ENCODE measurements at places on chromosomes 5 and 9.

GRCh38 chr5:97629276-97629675, 446.2 kb upstream of the RIOK2 start:
- DNase-seq: no peak

DNA sequence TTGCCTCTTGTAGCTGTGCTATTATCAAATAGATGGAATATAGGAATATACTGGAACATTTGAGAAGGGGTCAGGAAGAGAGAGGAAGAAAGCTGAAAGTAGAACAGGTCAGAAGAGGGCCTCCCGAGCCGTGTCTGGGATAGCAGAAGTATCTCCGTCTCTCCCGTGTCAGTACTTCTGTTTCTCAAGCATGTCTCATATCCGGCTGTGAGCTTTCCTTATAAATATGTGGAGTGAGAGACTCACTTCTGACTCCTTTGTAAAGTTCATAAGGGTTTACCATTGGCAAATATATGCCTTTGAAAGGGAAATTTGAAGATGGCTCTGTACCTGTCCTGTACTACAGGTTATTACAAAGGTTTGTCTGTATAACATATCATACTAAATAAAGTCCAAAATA, 50.3 kb downstream of the MOCS2 start:
- no peak for DNase-seq

GRCh38 chr9:78562021-78562420, 265.1 kb downstream of the PSAT1 start:
- no peak for DNase-seq

DNA sequence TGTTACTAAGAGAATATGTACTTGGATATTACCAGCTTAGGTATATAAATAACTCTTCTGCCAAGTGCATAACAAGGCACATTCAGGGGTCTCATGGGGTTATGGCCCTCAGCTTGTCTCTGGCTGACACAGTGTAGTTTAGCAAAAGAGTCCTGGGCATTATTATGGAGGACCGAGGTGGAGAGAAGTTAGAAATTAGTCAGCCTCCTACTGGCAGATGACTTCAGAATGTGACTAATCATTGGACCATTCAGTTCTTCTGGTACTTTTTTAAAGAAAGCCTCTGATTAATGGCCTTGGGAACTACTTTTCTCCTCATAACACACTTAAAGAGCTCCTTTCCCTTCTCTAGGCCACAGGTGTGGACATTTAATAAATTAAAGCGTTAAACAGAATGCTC, 178.9 kb downstream of the SH3GL2 start:
- no peak for DNase-seq

DNA sequence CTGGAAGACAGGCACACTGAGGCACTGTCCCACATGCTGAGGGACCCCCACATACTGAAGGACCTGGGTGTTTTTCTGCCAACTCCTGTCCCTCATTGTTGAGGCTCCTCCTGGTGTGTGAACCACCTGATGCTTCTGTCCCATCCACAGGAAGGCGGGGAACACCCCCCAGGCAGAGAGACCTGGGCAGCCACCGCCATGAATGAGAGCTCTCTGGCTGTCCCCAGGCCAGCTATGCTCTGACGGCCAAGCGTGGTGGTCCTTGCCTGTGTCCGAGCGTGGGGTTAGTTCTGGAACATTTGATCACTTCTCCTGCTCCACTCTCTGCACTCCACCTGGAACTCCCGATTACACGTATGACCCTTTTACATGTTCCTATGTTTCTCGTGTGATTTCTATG, 11.9 kb upstream of the LRRC14B start:
- DNase-seq: no peak

GRCh38 chr5:99644822-99645221, 716.0 kb upstream of the CHD1 start:
- no peak for DNase-seq

- DNase-seq: no peak
These were observed 973 bp downstream of the PLPPR1 start for GRCh38 chr9:101029315-101030085.

DNA sequence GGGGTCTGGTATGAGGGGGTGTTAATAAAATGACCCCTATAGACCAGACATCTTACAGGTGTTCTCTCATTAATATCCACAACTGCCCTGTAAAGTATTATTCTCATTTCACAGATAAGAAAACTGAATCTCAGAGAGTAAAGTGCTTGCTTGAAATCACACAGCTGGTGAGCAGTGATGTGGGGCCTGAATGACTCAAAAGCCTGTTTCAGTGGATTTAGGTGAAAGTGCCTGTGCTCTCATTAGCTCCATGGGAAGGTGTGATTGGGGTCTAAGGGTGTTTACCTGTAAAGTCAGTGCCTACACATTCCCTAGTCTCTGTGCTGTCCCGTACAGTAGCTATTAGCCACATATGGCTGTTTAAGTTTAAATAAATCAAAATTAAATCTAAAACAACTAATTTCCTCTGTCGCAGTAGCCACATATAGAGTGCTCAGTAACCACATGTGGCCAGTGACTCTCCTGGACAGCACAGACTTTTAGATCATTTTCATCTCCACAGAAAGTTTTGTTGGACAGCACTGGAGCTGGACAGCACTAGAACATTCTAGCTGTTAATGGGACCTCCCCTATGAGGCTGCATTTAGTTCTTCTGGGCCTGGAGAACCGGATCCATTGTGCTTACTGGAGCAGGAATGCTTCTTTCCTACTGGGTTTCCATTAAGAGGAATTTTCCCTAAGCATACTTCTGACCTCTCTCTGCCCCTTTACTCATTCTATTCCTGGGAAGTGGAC, 52.5 kb upstream of the SEMA6A start:
- no peak for DNase-seq

DNA sequence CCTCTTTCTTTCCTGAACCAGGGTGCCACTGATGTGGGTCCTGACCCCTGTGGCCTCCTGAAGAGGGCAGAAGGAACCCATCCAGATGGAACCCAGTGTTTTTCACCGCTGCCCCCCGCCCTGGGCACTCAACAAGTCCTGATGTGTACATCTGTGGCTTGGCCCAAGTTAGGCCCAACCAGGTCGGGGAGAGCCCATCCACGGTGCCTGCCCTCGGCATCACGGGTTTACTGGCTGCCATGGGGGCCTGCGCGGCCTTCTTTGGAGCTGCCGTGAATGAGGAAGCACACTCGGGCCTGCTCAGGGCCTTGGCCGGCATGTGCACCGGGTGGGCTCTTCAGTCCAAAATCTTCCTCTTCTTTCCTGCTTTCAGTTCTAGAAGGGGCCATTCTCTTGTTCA, 5.8 kb downstream of the ECSCR start:
- no peak for DNase-seq

DNA sequence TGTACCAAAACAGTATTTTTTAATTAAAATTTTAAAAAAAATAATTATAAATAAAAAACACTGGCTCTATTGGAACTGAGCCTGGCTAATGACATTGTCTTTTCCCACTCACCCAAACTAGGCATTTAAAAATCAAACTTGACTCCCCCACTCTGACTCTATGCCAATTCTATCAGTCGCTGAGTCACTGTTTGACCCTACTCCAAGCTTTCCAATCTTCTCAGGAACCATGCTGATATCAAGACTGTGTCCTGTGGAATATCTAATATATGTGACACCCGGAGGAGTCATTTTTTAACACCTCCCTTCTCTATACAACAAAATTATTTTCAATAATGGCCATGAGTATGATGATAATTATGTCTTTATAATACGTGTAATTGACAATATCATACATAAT, 171.6 kb upstream of the RASEF start:
- no peak for DNase-seq

- no peak for DNase-seq
These were observed 176.1 kb downstream of the ATPSCKMT start for GRCh38 chr5:10073441-10074104.

- DNase-seq: peak; percentile 0
These were observed 25.8 kb downstream of the CDC25C start for GRCh38 chr5:138305797-138306196.

GRCh38 chr5:62585751-62586150, 7.1 kb downstream of the LRRC70 start:
- DNase-seq: no peak

DNA sequence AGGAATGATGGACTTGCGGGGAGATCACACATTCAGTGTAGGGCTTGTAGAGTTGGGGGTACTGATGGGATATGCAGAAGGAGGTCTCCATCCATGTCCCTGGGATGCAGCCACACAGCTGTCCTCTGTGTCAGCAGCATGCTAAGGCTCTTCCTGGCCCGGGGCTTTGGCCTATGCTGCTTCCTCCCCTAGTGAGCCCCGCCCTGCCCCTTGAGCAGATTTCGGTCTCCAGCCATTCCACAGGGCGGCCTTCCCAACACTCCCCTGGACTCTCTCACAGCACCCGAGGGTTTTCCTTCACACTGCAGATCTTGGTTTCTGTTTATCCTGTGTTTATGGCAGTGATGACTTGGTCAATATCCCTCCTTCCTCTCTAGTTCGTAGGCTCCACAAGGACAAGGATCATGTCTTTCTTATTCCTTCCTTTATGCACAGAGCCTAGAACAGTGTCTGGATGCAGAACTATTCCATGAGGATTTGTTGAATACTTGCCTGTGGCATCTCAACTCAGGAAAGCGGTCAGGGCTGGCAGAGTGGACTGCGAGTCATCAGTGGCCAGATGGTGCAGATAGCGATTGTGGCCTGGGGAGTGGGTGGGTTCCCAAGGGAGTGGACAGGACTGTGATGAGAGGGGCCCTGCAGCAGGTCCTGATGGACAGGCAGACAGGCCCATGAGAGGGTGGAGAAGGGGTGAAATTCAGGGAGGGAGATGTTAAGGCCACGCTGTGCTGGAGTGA, 114.2 kb downstream of the RGS3 start:
- no peak for DNase-seq

DNA sequence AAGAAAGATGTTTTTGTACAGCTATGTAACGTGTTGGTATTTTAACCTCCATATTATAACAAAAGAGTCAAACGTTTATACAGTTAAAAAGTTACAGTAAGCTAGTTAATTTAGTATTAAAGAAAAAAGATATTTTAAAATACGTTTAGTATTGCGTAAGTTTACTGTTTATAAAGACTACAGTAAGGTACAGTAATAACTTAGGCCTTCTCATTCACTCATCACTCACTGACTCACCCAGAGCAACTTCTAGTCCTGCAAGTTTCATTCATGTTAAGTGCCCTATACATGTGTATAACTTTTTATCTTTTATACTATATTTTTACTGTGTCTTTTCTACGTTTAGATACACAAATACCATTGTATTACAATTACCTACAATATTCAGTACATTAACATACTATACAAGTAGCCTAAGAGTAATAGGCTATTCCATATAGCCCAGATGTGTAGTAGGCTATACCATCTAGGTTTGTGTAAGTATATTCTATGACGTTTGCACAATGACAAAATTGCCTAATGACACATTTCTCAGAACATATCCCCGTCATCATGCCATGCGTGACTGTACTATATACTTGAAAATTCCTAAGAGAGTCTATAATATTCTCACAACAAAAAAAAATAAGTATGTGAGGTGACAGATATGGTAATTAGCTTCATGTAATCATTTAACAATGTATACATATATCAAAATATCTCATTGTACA, 33.8 kb downstream of the ERP44 start:
- DNase-seq: no peak

Data from GF-D8 (cell line).